Activated gamma-delta T cell treated with Interleukin-2 at 50 U/mL for 16 hours (primary cell): ENCODE measurements at places on chromosomes 6 and 20.

- peak; percentile 71 for DNase-seq
Measured at GRCh38 chr20:53949319-53949839, 121.0 kb downstream of the BCAS1 start.

DNA sequence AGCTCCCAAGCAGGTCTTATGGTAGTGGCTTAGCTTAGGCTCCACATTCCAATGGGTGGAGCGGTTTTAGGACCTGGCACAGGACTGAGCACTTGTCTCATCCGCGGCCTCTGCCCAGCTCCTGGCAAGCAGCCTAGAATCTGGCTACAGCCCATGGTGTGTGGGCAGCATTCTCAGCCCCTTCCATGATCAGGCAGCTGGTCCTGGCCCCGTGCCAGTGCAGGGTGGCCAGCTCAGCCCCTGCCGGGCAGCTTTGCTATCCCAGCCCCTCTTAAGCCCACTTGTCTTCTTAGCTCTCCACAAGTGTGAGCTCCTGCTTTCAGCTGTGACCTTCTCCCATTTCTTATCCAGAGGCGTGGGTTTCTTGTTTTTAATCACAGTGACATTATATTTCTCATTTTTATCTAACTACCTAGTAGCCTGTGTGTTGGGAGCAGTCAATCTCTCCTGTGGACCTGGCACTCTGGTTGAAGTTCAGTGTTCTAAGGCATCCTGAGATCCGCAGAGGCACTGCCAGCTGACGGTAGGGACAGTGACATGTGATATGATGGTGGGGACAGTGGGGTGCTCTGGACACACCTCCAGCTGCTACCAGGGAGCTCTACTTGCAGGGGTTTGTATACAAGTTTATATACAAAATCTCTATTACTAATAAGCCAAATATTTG, 119.9 kb upstream of the PRND start:
- no peak for DNase-seq

- DNase-seq: no peak
Measured at GRCh38 chr20:26208296-26209091, 511.8 kb upstream of the ZNF337 start.

- DNase-seq: no peak
Measured at GRCh38 chr20:32474717-32474966, 110.5 kb downstream of the NOL4L start.

- DNase-seq: no peak
Measured at GRCh38 chr6:53429401-53429800, 80.7 kb upstream of the ELOVL5 start.

GRCh38 chr6:142871910-142872331, 73.1 kb downstream of the HIVEP2 start:
- peak; percentile 30 for DNase-seq

DNA sequence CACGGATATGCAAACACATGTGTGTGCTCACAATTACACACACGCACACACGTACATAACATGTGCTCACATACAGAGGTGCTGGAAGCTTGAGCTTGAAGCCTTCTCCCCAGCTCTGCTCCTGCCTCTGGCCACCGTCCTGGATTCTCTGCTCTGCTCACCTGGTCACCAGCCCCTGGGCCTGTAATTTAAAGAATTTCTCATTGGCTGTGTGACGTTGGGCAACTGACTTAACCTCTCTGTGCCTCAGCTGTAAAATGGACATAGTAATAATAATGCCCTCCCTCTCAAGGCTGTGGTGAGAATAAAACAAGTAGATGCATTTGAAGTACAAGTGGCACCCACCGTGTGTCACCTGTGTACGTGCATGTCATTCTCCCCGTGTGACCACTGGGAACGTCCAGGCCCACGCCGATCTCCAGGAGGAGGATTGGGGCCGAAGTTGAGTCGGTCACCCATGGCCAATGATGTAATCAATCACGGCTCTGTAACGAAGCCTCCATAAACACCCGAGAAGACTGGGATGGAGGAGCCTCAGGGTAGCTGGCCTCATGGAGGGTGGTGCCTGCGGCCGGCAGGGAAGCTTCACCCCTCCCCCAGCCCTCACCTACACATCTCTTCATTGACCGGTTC, 160.9 kb upstream of the AFDN start:
- DNase-seq: no peak

DNA sequence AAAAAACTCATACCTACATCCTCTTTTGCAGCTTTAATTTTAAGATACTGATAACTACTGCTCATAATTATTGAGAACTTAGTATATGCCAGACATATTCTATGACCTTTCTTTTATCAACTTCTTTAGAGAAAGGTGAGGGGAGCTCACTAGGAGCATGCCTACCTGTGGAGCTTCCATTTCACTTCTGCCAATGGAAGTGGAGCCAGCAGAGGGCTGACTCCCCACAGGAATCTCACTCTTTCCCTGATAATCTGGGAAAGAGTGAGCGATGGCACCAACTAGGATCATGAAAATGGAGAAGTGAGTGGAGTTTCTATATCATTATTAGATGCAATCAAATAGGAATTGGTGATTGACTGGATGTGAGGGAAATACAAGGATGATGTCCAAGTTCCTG, 484.9 kb downstream of the LMBRD1 start:
- no peak for DNase-seq

- DNase-seq: no peak
Measured at GRCh38 chr6:41937472-41937860, 4.1 kb downstream of the CCND3 start.
